ENCODE measurements at places on chromosomes 5 and 9. TPM values are rescaled to one million over a fixed set of nuclear protein-coding genes. Genes with fewer than 3 reads are reported as not detected.

DNA sequence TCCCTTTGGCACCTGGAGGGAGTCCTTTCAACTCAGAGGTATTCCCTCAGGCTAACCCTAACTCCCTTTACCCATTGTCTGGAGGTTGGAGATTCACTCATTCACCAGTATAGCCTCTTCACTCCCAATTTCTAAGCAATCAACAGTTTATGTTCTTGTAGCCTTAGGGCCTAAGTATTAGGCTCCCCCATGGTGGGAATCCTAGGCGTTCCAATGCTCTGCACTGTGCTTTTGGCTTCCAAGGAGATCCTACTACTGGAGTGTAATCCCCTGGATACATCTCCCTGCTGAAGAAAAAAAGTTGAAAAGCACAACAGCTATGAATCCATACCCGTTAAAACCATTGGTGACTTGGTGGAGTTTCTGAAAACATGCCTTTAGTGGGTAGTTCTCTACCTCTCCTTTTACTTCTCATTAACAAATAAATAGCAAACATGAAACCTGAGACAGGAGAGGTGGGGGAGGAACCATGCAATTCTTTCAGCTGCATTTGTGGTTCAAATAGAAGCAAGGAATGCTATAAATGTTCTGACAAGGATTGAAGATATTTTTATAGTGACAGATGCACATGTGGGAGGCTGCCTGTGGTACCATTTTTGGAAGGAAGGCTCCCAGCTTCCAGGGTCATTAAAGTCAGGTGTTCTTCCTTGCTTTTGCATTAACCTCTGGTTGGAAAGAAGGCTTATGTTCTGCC, 397.1 kb downstream of the DMAC1 start:
- no peaks in the 10 kb centered on the region for H3K36me3 ChIP-seq
- no peaks in the 10 kb centered on the region for H3K4me1 ChIP-seq
- no peak for DNase-seq

DNA sequence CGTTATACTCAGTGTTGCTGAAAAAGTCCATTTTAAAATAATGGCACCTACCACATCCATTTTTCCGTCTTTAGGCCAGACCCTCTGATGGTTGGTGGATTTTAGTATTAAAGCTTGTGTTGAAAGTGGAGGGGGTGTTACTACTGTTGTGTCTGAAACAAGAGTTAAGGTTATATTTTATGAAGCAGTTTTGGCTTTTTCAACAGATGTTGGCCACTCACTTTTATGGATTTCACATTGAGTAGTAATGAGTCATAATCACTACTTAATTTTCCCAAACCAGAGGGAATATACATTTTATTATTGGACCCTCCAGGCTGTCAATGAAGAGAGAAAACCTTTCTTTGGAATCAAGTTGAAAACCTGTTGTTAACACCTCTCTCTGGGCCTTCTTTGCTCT, 88.0 kb downstream of the TRIO start:
- H3K4me1 ChIP-seq = no peaks in the 10 kb centered on the region
- H3K27me3 ChIP-seq = peaks cover 10% of the 10 kb centered on the region
- no peak for DNase-seq

Gene TMEM232
- total RNA-seq = 2.6 TPM

Gene NDUFS6
- total RNA-seq = 16.8 TPM

- H3K27ac ChIP-seq = no peak overlapping the region
- H3K36me3 ChIP-seq = peaks cover 6% of the 10 kb centered on the region
- no peaks in the 10 kb centered on the region for H3K4me1 ChIP-seq
- DNase-seq = no peak
- no peak overlapping the region for H3K4me3 ChIP-seq
- H3K27me3 ChIP-seq = peaks cover 3% of the 10 kb centered on the region
These were observed 360.8 kb downstream of the NTRK2 start for GRCh38 chr9:85030316-85030715.

Gene RPL12
- 1,480 TPM for total RNA-seq

- H3K27me3 ChIP-seq = peaks cover 4% of the 10 kb centered on the region
- no peaks in the 10 kb centered on the region for H3K4me1 ChIP-seq
- H3K4me3 ChIP-seq = no peak overlapping the region
- no peak overlapping the region for H3K27ac ChIP-seq
These were observed 25.6 kb upstream of the SMC2 start for GRCh38 chr9:104068546-104068945.

Gene CDKN2A
- 0.60 TPM for total RNA-seq

GRCh38 chr9:37602817-37603216, 10.4 kb upstream of the TOMM5 start:
- H3K27me3 ChIP-seq = peaks cover 13% of the 10 kb centered on the region
- no peak overlapping the region for H3K4me3 ChIP-seq
- no peak for DNase-seq
- no peaks in the 10 kb centered on the region for H3K4me1 ChIP-seq
- no peak overlapping the region for H3K27ac ChIP-seq
- no peaks in the 10 kb centered on the region for H3K36me3 ChIP-seq

- no peaks in the 10 kb centered on the region for H3K36me3 ChIP-seq
- H3K4me1 ChIP-seq = peaks cover 6% of the 10 kb centered on the region
These were observed 212.4 kb downstream of the GNA14 start for GRCh38 chr9:77435688-77436087.

Gene IL11RA
- total RNA-seq = 135 TPM

Gene BTNL9
- 0.25 TPM for total RNA-seq

Gene PCDHA4
- total RNA-seq = not detected

Gene TRMO
- 51.5 TPM for total RNA-seq

Gene PCDHGB6
- total RNA-seq = 0.21 TPM

DNA sequence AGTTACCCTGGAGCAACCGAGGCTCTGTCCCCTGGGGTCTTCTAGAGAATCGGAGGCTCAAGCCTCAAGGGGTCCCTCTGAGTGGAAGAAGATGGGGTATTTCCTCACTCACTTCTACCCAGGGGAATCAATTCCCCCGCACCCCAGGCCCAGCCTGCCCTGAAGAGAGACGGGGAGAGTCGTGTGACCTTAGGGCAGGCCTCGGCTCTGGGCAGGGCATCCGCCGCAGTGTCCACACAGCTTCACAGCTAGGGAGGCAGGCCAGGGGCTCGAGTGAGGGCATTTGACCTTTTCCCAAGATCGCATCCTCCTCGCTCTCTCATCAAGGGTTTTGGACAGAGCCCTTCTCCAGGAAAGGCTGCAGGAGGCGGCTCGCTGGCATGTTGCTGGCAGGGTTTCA, 57.9 kb upstream of the CNOT6 start:
- H3K4me3 ChIP-seq = no peak overlapping the region
- no peak for DNase-seq
- no peak overlapping the region for H3K27ac ChIP-seq
- H3K4me1 ChIP-seq = no peaks in the 10 kb centered on the region
- peaks cover 2% of the 10 kb centered on the region for H3K36me3 ChIP-seq

- H3K4me3 ChIP-seq = no peak overlapping the region
- no peaks in the 10 kb centered on the region for H3K4me1 ChIP-seq
- H3K27ac ChIP-seq = no peak overlapping the region
- H3K27me3 ChIP-seq = no peaks in the 10 kb centered on the region
- H3K36me3 ChIP-seq = peaks cover 15% of the 10 kb centered on the region
These were observed 399.6 kb upstream of the TUSC1 start for GRCh38 chr9:26077860-26078259.

GRCh38 chr9:114300153-114300845, 22.6 kb upstream of the ORM1 start:
- DNase-seq = no peak
- H3K36me3 ChIP-seq = peaks cover 5% of the 10 kb centered on the region
- H3K4me1 ChIP-seq = peaks cover 3% of the 10 kb centered on the region

DNA sequence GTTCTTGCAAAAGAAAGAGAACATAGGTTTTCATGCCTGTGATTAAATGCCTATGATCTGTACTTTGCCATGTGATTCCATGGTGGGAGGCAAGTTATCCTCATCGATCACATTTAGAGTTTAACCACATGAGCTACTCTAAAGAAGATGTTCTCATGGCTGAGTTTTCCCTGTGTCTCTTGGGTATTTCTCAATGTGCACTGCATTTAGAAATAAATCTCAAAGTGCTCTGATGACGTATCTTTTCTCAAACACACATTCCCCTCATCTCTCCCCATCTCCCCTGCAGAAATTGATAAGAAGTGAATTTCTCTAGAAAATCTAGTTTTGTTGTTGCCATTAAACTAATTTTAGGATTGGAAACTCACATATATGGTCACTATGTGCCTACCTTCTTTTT, 282.2 kb downstream of the SEMA5A start:
- no peaks in the 10 kb centered on the region for H3K4me1 ChIP-seq
- H3K27me3 ChIP-seq = no peaks in the 10 kb centered on the region
- no peaks in the 10 kb centered on the region for H3K36me3 ChIP-seq
- no peak overlapping the region for H3K4me3 ChIP-seq
- no peak for DNase-seq

GRCh38 chr5:177309351-177310191, 2.1 kb downstream of the MXD3 start:
- no peaks in the 10 kb centered on the region for H3K36me3 ChIP-seq
- H3K4me3 ChIP-seq = peak overlapping the region; percentile 59
- peaks cover 19% of the 10 kb centered on the region for H3K4me1 ChIP-seq
- DNase-seq = peak; percentile 82
- H3K27ac ChIP-seq = peak overlapping the region; percentile 46

Gene POU5F2
- total RNA-seq = 1.7 TPM

GRCh38 chr9:35172878-35173277, 11.1 kb downstream of the UNC13B start:
- no peaks in the 10 kb centered on the region for H3K4me1 ChIP-seq
- peak overlapping the region; percentile 5 for H3K27ac ChIP-seq
- no peak for DNase-seq
- peaks cover 4% of the 10 kb centered on the region for H3K36me3 ChIP-seq
- no peak overlapping the region for H3K4me3 ChIP-seq

DNA sequence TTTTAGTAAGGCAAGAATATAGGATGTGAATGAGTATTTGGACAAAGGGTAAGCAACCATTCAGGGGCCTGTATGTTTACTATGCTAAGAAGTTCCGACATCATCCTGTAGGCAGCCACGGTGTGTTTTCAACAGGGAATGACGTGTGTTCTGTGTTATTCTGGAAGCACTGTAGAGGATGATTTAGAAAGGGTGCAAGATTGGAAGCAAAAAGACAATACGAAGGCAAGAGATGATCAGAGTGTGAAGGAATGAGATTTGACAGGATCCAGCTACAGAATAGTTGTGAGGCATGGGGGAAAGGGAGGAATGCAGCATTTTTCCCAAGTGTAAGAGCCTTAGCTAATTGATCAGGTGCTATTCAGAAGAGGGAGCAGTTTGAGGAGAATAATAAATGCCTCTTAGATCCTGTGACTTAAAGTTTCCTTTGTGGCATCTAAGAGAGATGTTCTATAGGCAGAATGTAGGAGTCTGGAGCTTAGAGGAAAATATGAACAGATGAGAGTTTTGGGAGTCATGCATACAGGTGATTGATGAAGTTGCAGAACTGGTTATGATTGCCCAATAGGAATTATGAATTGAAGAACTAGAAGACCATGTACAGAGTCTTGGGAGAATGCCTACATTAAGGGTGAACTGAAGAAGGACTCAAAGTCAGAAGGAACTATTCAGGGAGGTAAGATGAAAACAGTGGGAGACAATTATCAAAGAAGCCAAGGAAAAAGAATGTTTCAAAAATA, 2.5 kb downstream of the SMC5 start:
- H3K4me3 ChIP-seq = peak overlapping the region; percentile 91
- H3K27me3 ChIP-seq = no peaks in the 10 kb centered on the region
- DNase-seq = no peak
- H3K27ac ChIP-seq = no peak overlapping the region

- H3K27ac ChIP-seq = no peak overlapping the region
- H3K27me3 ChIP-seq = no peaks in the 10 kb centered on the region
- H3K4me3 ChIP-seq = no peak overlapping the region
- peaks cover 8% of the 10 kb centered on the region for H3K36me3 ChIP-seq
These were observed 412.2 kb upstream of the SLC24A2 start for GRCh38 chr9:20200991-20201431.

Gene PCDHB6
- total RNA-seq = not detected

- H3K4me3 ChIP-seq = no peak overlapping the region
- no peak overlapping the region for H3K27ac ChIP-seq
- peaks cover 17% of the 10 kb centered on the region for H3K27me3 ChIP-seq
- H3K4me1 ChIP-seq = no peaks in the 10 kb centered on the region
These were observed 196.6 kb downstream of the PTTG1 start for GRCh38 chr5:160618286-160618685.

DNA sequence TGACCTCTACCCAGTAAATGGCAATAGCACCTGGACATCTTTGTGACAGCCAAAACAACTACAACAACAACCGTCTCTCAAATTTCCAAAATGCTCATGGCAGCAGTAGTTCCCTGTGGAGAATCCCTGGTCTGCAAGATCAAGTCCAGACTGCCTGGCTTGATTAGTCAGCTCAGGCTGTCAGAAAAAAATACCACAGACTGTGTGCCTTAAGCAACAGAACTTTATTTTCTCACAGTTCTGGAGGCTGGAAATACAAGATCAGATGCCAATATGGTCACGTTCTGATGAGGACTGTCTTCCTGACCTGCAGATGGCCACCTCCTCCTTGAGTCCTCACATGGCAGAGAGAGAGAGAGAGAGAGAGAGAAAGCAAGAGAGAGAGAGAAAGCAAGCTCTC, 52.3 kb upstream of the MOCS2 start:
- H3K27ac ChIP-seq = no peak overlapping the region
- peaks cover 4% of the 10 kb centered on the region for H3K27me3 ChIP-seq
- no peak overlapping the region for H3K4me3 ChIP-seq
- no peaks in the 10 kb centered on the region for H3K36me3 ChIP-seq
- DNase-seq = no peak

GRCh38 chr9:118336250-118336942, 632.2 kb downstream of the TLR4 start:
- no peaks in the 10 kb centered on the region for H3K36me3 ChIP-seq
- no peaks in the 10 kb centered on the region for H3K27me3 ChIP-seq
- H3K27ac ChIP-seq = no peak overlapping the region
- no peak for DNase-seq
- H3K4me1 ChIP-seq = no peaks in the 10 kb centered on the region

GRCh38 chr5:154513669-154514084, 35.6 kb upstream of the HAND1 start:
- no peak for DNase-seq
- no peaks in the 10 kb centered on the region for H3K36me3 ChIP-seq
- H3K4me3 ChIP-seq = no peak overlapping the region
- no peak overlapping the region for H3K27ac ChIP-seq

GRCh38 chr5:123097871-123098735, 9.1 kb downstream of the PRDM6 start:
- DNase-seq = no peak
- H3K36me3 ChIP-seq = no peaks in the 10 kb centered on the region
- H3K27ac ChIP-seq = no peak overlapping the region
- peaks cover 32% of the 10 kb centered on the region for H3K27me3 ChIP-seq
- no peak overlapping the region for H3K4me3 ChIP-seq

DNA sequence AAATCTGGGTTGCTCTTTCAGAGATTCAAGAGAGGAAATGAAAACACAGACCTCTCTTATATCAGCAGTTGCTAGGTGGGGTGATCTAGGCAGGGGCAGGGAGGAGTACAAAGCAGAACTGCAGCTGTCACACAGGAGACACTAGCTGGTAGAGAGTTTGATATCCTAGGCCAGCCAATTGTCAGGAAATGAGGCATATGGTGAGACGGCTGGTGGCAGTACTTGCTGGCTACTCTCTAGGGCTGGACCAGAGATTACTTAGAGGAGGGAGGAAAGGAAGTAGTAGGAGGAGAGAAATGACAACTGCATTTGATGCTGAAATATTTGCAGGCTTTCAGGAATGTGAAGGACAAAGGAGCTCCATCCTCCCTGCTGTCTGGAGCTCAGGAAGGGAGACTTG, 113.8 kb downstream of the TRIM32 start:
- DNase-seq = no peak
- H3K4me3 ChIP-seq = no peak overlapping the region
- peaks cover 8% of the 10 kb centered on the region for H3K27me3 ChIP-seq

Gene CCNJL
- total RNA-seq = not detected

Measured in naive thymus-derived CD8-positive, alpha-beta T cell (primary cell).